BJ (cell line): ENCODE measurements at places on chromosomes 4 and X. TPM values are rescaled to one million over a fixed set of nuclear protein-coding genes. Genes with fewer than 3 reads are reported as not detected.

DNA sequence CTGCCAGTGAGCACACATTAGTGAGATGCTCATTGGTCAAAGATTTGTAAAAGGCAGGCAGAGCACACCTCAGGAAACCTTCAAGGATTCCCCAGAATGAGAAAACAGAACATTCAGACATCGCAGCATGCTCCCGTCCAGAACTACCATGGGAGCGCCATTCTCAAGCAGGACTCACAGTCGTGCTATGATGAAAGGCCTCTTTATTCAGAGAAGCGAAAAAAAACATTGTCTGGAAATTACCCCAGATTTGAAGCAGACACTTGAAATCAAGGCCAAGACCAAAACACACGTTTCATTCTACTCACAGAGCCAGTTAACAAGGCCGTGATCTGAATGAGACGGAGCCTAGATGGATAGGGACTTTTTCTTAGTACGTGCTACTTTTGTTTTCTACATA, 961.8 kb upstream of the TENM3 start:
- no peak for DNase-seq

GRCh38 chr4:73596001-73596400, 24.2 kb downstream of the RASSF6 start:
- DNase-seq = no peak

The SLC39A8 gene
- polyA plus RNA-seq = 0.52 and 0.69 TPM in 2 replicates

The SH2D1A gene
- not detected in 2 replicates for polyA plus RNA-seq

DNA sequence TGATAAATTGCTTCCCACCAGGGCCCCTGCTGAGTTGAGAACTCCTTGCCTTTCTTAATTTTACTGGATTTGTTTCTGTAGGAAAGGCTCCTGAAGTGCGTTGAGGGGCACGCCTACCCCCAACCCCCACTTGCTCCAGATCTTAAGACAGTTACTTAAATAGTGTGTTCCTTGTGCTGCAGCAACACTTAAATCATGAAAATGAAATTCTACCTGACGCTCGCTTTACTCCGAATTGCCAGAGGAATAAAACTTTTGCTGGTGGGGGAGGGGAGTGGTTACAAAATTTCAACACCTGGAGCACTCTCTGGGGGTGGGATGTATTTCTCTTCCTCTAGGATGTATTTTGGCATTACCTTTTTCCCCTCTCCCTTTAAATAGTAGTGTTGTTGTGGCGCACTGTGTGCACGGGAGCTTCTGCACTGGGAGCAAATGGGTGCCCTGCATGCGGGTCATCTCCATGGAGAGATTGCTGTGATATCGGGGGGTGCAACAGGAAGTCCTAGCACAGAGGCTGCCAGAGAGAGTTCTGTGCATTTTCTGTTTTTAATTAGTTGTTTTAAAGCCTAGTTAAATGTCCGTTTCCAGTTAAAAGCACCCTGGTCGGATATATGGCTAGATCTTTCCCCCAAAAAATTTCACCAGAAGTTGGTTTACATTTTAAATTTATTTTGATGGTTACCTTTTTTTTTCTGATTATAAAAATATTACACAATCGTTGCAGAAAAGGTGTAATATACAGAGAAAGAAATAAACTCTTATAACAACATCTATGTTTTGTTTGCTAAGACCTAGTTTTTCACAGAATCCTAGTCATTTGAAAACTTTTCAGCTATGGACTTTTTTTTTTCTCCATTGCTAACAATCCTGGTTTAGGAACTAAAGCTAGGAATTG, 207.7 kb downstream of the SOWAHB start:
- no peak for DNase-seq

The ACTRT1 gene
- polyA plus RNA-seq = not detected in 2 replicates

The GLRA2 gene
- not detected in 2 replicates for polyA plus RNA-seq

DNA sequence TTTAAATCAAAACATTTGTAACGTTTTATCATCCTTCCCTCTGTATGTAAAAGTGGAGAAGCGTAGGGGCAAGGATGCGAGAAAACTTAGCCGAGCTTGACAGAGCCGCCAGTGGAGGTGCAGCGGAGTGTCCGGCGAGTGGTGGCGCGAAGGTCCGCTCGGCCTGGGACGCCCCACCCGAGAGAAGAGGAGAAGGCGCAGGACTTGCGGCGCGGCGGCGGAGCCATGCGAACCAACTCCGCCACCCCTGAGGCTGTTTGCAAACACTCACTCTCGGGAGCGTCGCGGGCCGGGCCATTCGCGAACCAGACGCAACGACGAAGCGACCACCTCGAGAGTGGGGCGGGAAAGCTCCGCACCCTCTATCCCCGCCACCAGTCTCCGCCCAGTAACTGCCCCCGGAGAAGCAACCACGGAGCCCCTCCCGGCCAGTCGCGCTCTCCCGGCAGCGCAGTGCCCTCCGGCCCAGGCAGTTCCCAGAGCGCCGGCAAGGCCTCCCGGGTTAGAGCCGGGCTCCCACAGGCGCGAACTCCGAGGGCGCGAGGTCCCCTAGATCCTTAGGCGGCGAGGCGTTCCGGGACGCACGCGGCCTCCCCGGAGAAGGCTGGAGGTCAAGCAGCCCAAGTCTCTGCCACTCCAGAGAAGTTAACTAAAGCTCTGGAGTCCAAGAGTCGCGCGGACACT, 2.3 kb upstream of the MAB21L2 start:
- DNase-seq = no peak

DNA sequence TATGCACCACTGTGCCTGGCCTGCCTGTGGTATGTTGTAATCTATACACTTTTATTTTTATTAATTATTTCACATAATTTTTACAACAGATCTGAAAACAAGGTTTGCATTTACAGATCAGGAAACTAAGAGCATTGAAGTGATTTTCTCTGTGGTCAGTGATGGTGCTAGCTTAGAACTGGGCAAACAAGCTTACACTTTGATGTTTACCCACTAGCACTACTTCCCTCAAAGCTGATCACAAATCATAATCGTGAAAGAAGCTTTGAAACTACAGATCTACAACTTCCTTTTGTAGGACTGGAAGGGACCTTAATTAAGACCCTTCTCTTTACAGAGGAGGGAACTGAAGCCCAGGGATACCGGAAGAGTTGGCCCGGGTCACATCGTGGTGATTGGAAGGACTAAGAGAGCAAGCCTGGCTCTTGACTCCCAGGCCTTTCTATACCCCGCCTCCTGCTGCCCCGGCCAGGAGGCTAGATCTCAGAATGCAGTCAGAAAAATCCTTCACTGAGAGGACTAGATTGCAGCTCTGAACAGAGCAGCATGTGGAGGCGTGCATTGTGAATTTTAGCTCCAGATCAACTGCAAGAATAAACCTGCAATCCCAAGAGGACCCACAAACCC, 93.7 kb upstream of the ZNF827 start:
- DNase-seq = no peak

The ERAS gene
- not detected in 2 replicates for polyA plus RNA-seq

The PPP3CA gene
- polyA plus RNA-seq = 10.6 and 20.0 TPM in 2 replicates

DNA sequence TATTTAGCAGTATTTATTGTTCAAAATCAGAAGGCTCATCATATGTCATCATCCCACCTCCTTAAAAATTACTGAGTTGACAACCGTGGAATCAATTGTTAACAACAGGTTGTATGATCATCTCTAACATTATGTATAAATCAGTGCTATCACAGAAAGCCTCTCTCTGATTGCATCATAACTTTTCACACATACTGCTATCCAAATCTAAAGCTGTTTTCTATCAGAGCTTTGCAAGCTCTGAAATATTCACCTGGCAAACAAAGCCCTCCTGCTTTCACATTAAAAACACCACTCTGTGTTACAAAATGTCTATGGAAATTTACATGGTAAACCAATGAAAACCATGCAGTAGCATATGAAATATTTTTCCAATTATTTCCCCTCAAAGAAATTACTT, 310.0 kb downstream of the PDGFC start:
- no peak for DNase-seq

The PRRG3 gene
- polyA plus RNA-seq = not detected in 2 replicates

The PPP1R2C gene
- polyA plus RNA-seq = not detected in 2 replicates

The SASH3 gene
- not detected in 2 replicates for polyA plus RNA-seq

GRCh38 chr4:184320631-184321030, 103.0 kb upstream of the ENPP6 start:
- no peak for DNase-seq

DNA sequence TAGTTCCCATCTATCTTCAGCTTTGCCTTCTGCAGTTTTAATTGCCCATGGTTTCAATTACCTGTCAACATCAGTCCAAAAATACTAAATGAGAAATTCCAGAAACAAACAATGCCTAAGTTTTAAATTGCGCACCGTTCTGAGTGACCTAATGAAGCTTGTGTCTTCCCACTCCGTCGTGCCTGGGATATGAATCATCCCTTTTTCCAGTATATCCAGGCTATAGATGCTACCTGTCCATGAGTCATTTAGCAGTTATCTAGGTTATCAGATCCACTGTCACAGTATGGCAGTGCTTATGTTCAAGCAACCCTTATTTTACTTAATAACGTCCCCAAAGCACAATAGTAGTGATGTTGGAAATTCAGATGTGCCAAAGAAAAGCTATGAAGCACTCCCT, 363.6 kb upstream of the FAM241A start:
- no peak for DNase-seq

The MPP1 gene
- polyA plus RNA-seq = 14.2 and 14.7 TPM in 2 replicates

DNA sequence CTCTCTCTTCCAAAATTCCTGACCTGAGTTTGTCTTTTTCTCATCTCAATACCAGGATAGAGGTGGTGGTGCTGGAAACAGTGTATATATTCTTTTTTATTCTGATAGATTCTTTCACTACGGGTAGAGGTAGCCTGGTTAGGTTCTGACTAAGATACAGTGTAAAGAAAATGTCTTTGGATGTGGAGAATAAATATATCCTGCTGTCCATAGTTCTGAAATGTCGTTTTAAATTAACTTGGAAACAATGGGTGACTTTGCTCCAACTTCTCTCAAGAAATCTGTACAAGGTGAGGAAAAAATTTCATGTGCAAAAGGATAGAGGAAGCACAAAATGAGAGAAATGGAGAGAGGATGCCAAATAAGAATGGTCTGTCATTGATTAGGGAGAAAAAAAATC, 546.1 kb downstream of the GBA3 start:
- DNase-seq = no peak
